Stimulated activated CD4-positive, alpha-beta T cell treated with anti-CD3 and anti-CD28 coated beads, Interleukin-1b, Interleukin-23, amount 100 ng/mL, for 24 hours (primary cell): ENCODE measurements at places on chromosomes 6 and 20.

GRCh38 chr20:9160331-9160730 is 91.4 kb downstream of the PLCB4 start:
- DNase-seq, result no peak

- DNase-seq, result no peak
Observed at GRCh38 chr6:138106665-138107077, 548 bp downstream of the PERP start.

GRCh38 chr6:111487661-111488060 is 4.6 kb upstream of the REV3L start:
- no peak for DNase-seq

GRCh38 chr6:125123051-125123450 is 30.5 kb upstream of the TPD52L1 start:
- DNase-seq, result no peak

DNA sequence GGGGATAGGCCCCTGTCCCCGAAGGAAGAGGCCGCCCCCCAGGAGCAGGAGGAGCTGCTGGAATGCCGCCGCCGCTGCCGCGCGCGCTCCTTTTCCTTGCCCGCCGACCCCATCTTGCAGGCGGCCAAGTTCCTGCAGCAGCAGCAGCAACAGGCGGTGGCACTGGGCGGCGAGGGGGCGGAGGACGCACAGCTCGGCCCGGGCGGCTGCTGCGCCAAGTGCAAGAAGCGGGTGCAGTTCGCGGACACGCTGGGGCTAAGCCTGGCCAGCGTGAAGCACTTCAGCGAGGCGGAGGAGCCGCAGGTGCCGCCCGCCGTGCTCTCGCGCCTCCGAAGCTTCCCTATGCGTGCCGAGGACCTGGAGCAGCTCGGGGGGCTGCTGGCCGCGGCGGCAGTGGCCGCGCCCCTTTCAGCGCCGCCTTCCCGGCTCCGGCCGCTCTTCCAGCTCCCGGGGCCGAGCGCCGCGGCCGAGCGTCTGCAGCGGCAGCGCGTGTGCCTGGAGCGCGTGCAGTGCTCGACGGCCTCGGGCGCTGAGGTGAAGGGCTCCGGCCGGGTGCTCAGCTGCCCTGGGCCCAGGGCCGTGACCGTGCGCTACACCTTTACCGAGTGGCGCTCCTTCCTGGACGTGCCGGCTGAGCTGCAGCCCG is 630 bp downstream of the PPP1R3G start:
- no peak for DNase-seq

DNA sequence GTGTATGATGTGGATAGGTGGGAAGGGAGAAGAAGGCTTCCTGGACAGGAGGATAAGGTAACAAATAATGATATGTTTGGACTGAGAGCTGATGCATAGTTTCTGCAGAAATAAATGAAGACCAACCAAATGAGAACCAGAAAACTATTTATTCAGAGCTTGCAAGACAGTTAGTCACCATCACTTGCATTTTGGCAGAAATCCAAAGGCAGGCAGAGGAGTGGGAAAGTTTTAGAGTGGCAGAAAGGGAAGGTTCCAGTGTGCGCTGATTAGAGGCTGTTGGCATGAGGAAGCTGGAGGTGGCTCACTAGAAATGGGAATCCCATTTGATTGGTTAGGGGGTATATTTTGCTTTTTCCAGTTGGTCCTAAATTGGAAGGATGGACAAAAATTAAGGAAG is 13.0 kb upstream of the F13A1 start:
- DNase-seq, result no peak

GRCh38 chr20:41178904-41179432 is 41.6 kb downstream of the PLCG1 start:
- no peak for DNase-seq

DNA sequence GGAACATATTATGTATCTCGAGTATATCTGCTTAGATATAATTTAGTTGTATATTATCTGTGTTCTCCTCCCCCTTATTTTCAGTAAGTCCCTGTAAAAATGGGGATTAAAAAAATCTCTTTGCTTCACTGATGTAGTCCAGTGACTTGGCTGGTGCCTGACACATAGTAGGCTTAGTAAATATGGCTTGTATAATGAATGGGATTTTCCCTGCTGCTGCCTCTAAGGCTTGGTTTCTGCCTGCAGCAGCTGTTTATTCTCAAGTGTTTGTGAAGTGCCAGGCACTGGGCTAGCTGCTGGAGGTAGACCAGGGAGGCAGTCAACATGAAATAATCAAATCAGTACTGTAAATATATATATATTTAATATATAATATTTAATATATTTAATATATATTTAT is 1.6 kb upstream of the ZFP64 start:
- DNase-seq, result no peak

- no peak for DNase-seq
Observed at GRCh38 chr20:6888736-6889395, 121.4 kb downstream of the BMP2 start.

DNA sequence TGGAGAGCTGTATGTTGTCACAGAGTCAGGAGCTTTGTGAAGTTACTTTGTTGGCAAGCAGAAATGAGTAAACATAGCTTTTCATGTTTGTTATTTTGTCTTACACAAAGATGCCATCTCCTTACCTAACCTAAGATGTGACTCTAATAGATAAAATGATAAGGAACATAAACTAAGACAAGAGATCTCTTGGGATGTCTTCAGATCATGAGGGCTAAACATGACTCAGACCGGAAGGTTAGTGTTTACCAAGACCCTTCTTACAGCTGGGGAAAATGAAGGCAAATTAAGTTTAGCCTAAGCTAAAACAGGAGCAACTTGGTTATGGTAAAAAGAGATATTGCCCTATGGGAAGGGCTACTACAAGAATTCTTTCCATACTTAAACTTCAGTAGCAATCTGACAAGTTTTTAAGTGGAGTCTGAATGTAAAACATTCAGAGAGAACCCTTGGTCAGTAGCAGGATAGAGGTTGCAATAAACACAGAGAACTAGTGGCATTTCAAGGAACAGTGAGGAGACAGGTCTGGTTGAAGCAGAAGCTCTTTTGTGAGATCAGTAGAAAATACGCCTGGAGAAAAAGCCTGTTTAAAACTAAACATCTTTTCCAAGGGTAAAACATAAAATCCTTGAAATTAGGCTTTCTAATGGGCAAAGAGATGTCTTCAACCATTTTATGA is 29.9 kb downstream of the SGK1 start:
- DNase-seq, result no peak

- no peak for DNase-seq
Observed at GRCh38 chr6:104548297-104548696, 311.4 kb downstream of the HACE1 start.

DNA sequence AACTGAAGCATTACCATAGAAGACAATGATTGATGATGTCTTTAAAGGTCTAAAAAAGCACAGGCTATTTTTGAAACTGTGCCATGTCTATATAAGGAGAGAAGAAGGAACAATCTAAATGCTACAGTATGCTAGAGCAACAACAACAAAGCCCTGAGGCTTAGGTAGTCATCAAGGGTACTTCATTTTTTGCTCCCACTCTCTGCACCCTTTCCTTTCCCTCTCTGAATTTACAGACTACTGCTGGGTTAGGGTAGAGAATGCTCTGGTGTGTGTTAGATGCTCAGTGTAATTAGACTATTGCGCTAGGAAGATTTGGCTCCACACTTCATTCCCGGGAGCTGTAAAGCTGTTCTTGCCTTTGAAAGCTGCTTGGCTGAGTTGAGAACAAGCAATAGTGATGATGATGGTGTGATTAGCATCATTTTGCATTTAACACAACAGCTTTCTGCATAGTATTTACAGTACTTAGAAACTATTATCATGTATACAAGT is 1262.5 kb upstream of the CITED2 start:
- DNase-seq, result no peak

DNA sequence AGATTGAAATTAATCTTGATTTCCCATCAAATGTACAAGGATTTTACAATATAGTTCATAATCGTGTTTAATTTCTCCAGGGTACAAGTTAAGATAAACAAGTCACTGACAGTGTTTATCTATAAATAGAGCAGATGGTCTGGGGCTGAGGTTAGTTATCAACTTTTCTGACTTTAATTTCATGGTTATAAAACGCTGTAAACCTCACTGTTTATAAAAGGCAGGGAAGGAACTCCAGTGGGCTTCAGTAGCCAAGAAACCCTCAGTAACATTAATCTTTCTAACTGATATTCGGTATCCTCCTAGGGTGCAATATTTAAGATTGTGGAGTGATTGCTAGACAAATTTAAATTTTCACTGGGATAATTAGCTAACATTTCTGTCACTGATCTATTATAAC is 68.6 kb downstream of the GFRAL start:
- no peak for DNase-seq

DNA sequence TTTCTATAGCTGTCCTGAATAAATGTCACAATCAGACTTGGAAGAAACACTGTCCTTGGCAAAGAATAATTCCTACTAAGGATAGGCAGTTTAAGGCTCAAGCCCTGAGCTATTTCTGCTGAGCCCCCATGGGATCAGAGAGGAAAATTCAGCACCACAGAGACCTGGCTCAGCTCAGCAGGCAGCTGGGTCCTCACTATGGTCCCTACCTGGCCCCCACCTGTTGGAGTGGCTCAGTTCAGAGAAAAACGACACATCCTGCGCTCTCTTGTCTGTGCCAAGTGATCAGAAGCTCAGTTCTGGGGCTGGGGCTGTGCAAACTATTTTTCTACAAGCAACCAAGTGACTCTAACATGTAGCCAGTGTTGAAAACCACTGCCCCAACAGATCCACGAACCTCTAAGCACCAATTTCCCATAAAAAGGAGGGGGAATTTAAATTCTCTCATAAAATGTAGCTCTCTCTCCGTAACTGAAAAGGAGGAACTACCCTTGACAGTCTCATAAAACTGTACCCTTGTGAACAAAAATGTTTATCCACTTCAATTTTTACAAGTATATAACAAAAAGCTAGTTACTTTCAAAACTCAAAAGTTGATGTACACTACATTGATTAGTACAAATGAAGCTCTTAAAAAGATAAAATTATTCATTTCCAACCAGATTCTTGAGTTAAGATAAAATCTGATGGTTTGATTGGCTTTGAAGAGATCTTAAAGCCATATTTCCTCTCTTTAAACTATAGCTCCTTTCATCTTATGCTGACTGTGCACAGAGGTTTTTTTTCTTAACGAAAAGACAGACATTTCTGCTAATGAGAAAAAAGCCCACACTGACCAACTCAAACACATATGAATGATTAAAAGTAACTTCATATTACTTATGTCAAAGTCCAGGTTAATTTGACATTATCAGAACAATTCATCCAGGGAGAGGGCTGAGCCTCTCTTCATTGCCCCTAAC is 52.0 kb downstream of the KIF13A start:
- no peak for DNase-seq

DNA sequence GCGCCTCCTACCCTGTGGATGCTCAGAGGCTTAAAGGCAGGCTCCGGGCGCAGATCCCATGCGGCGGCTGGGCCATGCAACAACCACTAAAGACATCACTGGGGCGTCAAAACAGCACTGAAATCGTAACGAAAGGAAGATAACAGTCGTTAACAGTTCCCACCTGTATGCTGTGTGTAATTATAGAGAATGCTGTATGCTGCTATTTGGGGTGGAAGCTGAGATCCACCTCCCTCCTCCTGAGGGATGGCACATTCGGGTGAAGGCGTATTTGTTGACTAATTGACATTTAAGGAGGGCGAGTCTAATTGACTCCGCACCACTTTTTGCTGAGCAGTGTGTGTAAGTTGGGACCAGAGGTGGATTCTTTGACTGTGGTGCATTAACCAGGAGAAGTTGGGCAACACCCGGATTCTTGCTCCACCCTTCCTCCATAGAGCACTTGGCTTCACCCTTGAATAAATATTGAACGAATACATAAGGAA is 687 bp downstream of the SLC35A1 start:
- peak; percentile 17 for DNase-seq

- DNase-seq, result no peak
Observed at GRCh38 chr20:57079031-57080005, 187.1 kb downstream of the BMP7 start.

DNA sequence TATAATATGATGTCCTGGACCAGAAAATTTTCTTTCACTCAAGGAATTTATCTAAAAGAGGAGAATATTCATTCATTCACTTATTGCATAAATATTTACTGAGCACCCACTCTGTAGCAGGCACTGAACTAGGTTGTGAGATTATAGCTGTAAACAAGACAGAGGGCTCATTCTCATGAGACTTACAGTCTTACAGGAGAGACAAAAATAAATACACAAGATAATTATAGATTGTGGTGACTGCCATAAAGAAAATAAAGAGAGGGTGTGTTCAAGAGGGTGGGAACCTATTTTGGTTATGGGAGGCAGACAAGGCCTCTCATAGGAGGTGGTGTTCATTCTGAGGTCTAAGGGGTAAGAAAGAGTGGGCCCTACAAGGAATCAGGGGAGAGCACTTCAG is 109.9 kb upstream of the SUPT3H start:
- DNase-seq, result no peak

DNA sequence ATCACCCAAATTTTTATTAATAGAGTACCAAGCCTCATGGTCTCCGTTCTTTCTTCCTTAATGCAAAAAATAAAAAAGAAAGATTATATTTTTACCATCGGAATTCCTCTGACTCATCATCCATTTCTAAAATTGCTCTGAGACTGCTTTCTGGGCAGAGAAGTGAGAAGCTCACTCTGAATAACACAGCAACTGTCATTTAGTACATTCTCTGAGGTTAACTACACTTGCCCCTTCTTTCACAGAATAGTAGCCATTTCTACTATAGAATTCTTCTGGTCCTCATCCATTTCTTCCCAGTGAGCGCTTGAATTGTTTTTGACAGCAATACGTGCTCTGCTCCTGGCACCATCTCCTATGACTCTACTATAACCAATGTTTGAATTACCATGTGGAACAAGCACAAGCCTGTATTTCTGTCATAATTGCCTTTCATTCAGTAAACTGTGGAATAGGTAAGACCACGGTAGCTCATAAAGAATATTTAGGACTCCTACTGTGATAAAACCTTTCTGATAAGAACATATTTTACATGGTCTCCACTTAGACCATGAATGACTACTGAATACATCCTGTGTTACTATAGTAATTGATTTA is 435.5 kb upstream of the NRSN1 start:
- no peak for DNase-seq

- DNase-seq, result no peak
Observed at GRCh38 chr20:15494851-15495250, 1078.4 kb downstream of the KIF16B start.

GRCh38 chr6:39892490-39893129 is 41.7 kb downstream of the MOCS1 start:
- no peak for DNase-seq

- no peak for DNase-seq
Observed at GRCh38 chr20:53384392-53384791, 209.2 kb downstream of the ZNF217 start.

GRCh38 chr6:8579372-8579771 is 144.0 kb upstream of the SLC35B3 start:
- no peak for DNase-seq

GRCh38 chr6:169398342-169399105 is 144.9 kb upstream of the THBS2 start:
- no peak for DNase-seq

DNA sequence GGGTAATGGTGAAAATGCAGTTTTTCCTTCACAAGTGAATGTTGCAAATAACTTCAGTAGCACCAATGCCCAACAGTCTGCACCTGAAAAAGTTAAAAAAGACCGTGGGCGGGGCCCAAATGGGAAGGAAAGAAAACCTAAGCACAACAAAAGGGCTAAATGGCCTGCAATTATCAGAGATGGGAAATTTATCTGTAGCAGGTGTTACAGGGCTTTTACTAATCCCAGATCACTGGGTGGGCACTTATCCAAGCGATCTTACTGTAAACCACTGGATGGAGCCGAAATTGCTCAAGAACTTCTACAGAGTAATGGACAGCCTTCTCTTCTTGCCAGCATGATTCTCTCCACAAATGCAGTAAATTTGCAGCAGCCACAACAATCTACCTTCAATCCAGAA is 64.8 kb upstream of the SMIM8 start:
- no peak for DNase-seq

GRCh38 chr20:8121666-8122065 is 10.4 kb upstream of the PLCB1 start:
- DNase-seq, result no peak
